ENCODE measurements at places on chromosomes 5 and 9. TPM values are rescaled to one million over a fixed set of nuclear protein-coding genes. Genes with fewer than 3 reads are reported as not detected.

- peak; percentile 47 for DNase-seq
Observed at GRCh38 chr5:53355931-53356330, 124.5 kb upstream of the FST start.

DNA sequence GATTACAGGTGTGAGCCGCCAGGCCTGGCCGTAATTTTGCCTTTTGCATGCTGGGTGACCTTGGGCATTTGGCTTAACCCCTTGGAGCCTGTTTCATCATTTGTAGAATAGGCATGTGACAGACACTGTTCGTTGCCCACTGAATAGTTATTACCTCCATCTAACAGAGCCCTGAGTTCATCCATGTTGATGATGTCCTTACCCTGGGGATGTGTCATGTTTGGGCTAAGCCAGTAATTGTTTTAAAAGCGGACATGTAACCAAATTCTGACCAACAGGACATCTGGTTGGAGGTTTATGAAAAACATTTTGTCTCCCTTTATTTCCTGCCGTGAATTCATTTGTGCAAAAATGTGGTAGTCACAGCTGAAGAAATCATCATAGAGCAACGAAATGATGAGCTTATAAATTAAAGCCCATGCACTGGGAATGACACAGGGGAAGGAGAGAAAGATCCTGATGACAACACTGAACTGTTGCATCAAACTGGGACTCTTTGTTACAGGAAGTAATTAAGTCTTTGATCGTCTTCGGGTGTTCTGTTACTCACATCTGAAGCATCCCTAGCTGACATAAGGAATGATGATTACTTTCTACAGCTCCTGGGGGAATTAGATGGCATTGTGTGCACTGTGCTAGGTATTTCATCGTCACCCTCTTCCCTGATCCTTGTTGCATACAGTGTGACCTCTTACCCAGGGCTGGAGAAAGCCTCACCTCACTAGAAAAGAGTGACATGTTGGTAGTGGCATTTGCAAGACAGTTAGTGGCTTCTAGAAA lies 117.8 kb downstream of the FGF18 start:
- no peak for DNase-seq

DNA sequence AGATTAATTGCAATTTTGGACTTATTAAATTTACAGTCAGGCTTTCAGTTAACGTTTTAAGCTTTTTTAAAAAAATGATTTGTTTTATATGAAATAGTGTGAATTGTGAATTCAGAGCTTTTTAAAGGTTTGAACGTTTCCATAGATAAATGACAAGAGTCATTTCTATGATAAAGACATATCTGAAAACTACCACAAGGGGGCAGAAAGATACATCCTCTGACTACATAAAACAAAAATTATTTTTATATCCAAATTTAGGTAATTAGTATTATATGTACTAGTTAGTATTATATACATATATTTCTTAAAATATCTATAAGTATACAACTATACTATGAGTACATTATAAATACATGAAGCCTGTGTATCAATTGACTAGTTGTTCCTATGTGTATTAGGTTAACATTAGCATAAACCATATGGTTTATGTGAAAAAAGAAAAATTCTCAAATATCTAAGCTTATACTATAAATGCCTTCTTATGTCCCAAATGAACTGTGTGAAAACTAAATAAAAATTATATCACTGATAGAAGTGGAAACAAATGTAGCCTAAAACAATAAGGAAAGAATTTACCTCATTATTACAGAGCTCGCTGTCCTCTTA lies 155.2 kb downstream of the MEF2C start:
- DNase-seq = peak; percentile 61

- DNase-seq = no peak
Observed at GRCh38 chr5:36710039-36710438, 103.6 kb downstream of the SLC1A3 start.

DNA sequence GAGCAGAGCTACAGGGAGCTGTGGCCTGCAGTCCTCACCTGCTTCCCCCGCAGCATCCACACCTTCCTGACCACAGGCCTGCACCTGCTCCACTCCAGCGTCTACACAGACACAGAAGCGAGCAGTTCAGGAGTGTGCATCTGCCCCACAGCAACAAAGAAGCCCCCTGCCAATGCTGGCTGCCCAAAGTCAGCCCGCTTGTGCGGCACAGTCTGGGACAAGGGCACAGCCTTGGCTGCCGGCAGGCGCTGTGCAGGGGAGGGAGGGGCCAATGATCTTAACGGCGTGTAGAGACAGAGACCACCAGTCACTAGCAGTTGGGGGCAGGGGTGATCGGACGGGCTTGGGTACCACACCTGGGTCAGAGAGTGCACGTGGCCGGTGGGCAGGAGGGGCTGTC lies 6.6 kb downstream of the BRD9 start:
- no peak for DNase-seq

GRCh38 chr9:22201256-22201655 lies 192.2 kb upstream of the CDKN2B start:
- no peak for DNase-seq

DNA sequence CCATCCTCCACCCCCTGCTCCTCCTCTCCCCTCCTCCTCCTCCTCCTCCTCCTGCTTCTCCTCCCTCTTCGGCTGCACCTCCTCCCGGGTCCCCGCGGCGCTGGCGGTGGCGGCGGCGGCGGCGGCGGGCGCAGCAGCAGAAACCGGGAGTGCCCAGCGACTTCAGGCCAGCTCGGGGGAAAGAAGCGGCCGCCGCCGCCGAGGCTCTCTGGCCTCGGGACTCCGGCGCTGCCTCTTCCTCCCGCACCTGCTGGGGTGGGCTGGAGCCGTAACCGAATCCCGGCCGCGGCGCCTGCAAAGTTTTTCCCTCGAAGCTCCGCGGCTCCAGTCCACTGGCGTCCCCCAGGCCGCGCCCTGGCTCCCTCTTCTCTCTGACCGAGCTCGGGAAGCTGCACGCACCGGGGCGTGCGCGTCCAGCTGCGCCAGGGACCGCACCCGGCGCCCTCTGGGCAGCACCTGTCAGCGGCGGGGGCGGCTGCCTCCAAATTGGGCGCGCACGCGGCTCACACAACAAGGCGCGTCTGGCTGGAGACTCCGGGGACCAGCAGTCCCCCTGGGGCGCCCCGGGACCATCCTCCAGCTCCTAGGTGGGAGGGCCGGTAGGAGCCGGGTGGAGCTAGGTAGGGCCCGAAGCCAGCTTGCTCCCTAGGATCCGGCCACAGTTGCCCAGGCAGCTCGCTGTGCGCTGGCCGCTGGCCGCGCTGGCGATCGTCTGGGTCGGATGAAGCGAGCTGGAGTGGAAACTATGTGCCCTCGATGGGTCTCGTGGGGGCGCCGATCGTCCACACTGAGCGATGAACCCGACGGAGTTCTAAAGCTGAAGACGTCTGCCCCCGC lies at the start of gene MCTP1:
TSS of gene MCTP1 (minus strand) at position 523 of the 837 bp plus-strand sequence.
- peak; percentile 5 for DNase-seq

- peak; percentile 99 for DNase-seq
Observed at GRCh38 chr5:98773464-98774191, at the start of gene RGMB. Gene RGMB (plus strand): TSS chr5:98773663. CDS start chr5:98774071, 408 bp downstream.

DNA sequence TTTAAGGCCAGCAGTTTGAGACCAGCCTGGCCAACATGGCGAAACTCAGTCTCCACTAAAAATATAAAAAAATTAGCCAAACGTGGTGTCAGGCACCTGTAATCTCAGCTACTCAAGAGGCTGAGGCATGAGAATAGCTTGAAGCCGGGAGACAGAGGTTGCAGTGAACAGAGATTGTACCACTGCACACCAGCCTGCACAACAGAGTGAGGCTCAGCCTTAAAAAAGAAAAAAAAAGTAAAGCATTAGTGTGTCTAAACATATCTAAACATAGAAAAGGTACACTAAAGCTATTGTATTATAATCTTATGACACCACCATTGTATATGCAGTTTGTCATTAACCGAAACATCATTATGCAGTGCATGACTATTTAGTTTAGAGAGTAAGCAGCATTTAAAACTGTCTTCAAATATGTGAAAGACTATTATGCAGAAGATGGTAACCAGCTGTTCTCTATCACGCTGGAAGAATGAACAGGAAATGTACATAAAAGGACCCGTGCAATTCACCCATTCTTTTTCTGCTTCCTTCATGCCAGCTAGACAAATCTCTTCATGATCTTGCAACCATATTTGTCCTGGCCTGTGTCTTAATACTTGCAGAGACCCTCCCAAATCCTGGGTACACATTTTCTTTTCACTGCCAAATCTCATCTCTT lies 58.6 kb downstream of the ITGA1 start:
- DNase-seq = no peak

- DNase-seq = peak; percentile 60
Observed at GRCh38 chr5:12141496-12141895, 237.2 kb upstream of the CTNND2 start.

GRCh38 chr5:138180183-138180782 lies 1.4 kb downstream of the KIF20A start:
- DNase-seq = peak; percentile 71

- DNase-seq = no peak
Observed at GRCh38 chr5:108276187-108277050, 105.5 kb downstream of the FBXL17 start.

DNA sequence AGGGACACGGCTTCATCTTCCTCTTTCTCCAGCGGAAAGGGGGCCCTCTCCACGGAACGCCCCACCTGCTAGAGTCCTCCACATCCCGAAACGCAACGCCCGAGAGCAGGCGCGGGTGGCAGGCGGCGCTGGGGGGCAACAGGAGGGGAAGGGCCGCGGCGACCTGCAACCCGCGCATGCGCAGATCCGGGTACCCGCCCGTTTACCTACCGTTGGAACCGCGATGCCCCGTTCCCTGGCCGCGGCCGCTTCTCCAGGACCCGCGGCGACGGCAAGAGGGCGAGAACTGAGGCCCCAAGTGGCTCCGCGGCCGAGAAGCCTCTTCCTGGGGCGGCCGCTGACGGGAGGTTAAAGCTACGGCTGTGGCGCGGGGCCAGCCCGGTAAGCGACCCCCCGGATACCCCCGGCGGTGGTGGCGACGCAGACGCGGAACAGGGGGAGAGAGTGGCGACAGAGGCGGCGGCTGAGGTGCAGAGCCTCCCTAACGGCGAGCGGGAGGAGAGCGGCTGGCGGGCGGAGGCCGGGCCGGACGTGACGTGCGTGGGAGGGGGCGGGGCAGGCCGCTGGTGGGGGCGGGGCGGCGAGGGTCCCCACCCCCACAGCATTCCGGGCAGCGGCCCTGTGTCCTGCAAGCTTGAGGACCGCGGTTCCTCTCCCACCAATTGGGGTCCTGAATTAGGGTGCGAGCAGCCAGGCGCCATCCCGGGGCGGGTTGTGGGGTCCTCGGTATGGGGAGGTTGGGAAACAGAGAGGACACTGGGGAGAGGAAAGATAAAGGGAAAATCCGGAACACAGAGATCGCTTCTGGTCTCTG lies at the start of gene FAM13B:
TSS of gene FAM13B (minus strand) at position 508 of the 814 bp plus-strand sequence. CDS start 13,968 bp downstream, outside the sequence.
- peak; percentile 51 for DNase-seq

- DNase-seq = peak; percentile 62
Observed at GRCh38 chr9:20980832-20981455, 50.5 kb downstream of the HACD4 start.

DNA sequence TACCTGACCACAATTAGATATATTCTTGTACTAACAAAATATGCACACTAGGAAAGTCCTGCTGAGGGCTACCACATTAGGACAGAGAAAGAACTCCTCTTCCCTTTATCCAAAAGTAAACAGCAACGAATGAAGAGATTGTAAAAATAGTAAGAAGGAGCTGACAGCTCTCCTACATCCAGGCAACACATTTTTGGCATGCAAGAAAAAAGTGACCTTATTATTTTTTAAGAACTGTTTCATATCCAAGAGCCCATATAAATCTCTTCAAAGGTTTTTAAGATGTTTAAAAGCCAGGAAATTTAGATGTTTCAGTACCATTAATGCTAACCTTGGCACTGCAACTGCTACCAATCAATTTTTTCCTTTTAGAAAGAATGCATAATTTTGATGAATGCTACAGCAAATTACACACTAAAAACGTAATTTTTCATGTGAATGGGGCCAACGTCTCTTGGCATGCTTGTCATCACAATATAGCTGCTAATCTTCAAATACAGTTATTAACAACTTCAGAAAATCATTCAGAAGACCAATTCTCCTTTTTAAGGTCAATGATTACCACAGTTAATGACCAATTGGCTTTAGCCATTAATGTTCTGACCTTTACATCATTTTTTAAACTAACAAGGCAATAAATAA lies 132.0 kb downstream of the FBXL17 start:
- no peak for DNase-seq

- no peak for DNase-seq
Observed at GRCh38 chr9:124478354-124478753, 28.1 kb downstream of the ADGRD2 start.

GRCh38 chr9:101117161-101117560 lies 88.6 kb downstream of the PLPPR1 start:
- no peak for DNase-seq

DNA sequence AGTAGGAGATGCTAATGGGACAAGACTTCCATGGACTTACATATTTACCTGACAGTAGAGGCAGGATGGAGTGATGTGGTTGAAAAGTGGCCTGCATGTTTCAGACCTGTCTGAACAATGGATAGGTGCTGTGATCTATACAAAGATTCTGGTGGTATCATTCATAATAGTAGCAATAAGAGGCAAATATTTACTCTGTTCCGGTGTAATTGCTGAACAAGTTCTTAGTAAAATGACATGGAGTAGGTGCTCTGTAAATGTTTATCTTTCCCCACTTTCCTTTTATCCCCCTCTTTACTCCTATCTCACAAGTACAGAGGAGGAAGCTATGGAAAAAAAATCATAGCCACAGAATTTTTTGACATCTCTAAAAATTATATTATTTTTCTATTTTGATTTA lies 159.0 kb upstream of the SLC12A2 start:
- DNase-seq = no peak

DNA sequence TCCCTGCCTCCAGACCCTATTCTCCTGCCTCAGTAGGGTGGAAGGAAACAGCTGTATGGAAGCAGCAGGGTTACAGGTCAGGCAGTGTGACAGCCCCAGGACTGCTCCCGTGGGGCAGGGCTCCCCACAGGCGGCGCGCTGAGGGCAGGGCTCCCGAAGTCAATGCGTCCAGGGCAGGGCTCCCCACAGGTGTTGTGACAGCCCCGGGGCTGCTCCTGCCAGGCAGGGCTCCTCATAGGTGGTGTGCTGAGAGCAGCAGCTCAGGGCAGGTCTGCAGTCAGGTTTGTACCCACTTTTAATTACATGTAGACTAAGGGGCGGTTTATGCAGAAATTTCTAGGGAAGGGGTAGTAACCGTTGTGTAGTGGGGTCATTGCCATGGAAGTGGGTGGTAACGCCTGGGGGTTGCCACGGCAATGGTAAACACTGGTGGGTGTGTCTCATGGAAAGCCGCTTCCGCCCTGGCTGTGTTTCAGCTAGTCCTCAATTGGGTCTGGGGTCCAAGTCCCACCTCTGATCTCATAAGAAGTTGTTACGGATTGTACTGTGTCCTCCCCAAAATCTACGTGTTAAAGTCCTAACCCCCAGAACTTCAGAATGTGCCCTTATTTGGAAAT lies 16.7 kb upstream of the TERT start:
- no peak for DNase-seq

The ZNF79 gene
- 5.8 TPM for total RNA-seq

The BICD2 gene
- 26.3 TPM for total RNA-seq

The NPDC1 gene
- 33.3 TPM for total RNA-seq

The PCDHA8 gene
- total RNA-seq = not detected

The TRIM36 gene
- 0.15 TPM for total RNA-seq

The ARL14EPL gene
- not detected for total RNA-seq

The PDE6A gene
- total RNA-seq = not detected

The MLLT3 gene
- 6.4 TPM for total RNA-seq

The AGXT2 gene
- total RNA-seq = not detected

The LCN15 gene
- total RNA-seq = not detected

The PCDHB16 gene
- total RNA-seq = 0.46 TPM

The SLC27A6 gene
- not detected for total RNA-seq

The FOXD4L6 gene
- total RNA-seq = not detected

The PLGRKT gene
- total RNA-seq = 11.4 TPM

The PCDHB3 gene
- 0.58 TPM for total RNA-seq

The FOXD4L3 gene
- total RNA-seq = not detected
